ENCODE measurements at places on chromosomes 4 and X.

GRCh38 chr4:138927072-138927471 is 88.5 kb upstream of the NOCT start:
- no peak for DNase-seq

DNA sequence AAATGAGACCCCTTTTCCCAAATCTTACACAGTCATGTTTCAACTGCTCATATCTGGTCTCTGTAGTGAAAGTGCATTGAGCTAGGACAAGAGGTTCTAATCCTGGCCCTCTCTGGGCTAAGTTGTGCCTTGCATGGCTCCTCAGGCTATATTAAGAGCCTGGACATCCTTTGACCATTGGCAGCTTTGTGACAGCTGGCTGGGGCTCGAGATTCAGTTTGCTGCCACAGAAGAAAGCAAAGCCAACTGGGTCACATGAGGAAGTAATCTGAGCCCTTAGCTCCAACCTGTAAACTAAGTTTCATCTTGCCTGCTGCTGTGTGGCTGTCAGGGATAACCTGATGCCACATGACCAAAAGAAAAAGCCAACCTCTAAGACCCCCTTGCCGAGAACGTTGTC is 51.8 kb upstream of the JADE1 start:
- no peak for DNase-seq

GRCh38 chr4:172308078-172308477 is 494.9 kb downstream of the GALNTL6 start:
- DNase-seq, result no peak

DNA sequence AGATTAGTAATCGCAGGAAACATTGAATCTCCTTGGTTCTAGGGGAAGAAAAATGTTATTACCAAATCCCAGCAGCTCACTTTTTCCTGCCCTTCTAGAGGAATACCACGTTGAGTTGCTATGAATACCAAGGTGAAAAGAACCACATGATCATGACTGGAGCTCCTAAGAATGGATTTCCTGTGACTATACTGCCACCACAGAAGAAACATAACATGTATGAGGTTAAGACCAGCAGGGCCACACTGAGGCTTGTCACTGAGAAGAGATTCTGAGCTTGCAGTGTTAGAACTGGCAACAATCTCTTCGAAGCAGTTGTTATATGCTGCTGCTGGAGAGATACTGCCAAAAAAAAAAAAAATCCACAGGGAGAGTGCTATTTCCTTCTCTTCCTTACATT is 1235.3 kb downstream of the FSTL5 start:
- no peak for DNase-seq

DNA sequence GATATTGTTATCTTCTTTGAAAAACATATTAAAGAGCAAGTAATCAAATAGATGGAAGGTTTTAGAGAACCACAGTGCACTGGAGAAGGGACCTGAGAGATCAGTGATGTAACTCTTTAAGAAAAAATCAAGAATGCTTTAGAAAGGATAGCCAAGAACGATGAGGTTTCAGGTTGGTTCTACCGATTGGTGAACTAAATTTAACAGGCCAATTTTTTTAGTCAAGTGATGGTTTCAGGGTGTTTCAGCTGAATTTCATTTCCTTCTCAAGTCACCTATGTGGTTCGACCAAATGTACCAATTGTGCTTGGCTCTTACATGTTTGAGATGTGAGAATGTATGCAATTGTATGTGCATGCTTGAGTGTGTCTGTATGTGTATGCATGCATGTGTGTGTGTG is 26.5 kb downstream of the HS3ST1 start:
- DNase-seq, result no peak

Measured in activated naive CD4-positive, alpha-beta T cell (primary cell).